A549 treated with DMSO at 1 μM for 4 hours (cell line): ENCODE measurements at places on chromosomes 1 and 21. TPM values are rescaled to one million over a fixed set of nuclear protein-coding genes. Genes with fewer than 3 reads are reported as not detected.

The ASPM gene
- 19.9 to 30.2 TPM (median 28.2 TPM) in 5 replicates for total RNA-seq

The UMODL1 gene
- total RNA-seq = not detected in 5 replicates

The HSD3B2 gene
- total RNA-seq = not detected in 5 replicates

The FAM72C gene
- total RNA-seq = 6.1 to 7.3 TPM (median 6.5 TPM) in 5 replicates
